ENCODE measurements at places on chromosomes 2 and 18. TPM values are rescaled to one million over a fixed set of nuclear protein-coding genes. Genes with fewer than 3 reads are reported as not detected.

Gene LCLAT1
- total RNA-seq = 17.0 TPM

Gene EFR3B
- 16.8 TPM for total RNA-seq

Gene CYP27A1
- total RNA-seq = 0.14 TPM

Gene PLCL1
- not detected for total RNA-seq

Gene CCDC141
- not detected for total RNA-seq
